ENCODE measurements at places on chromosomes 3 and 15. TPM values are rescaled to one million over a fixed set of nuclear protein-coding genes. Genes with fewer than 3 reads are reported as not detected.

DNA sequence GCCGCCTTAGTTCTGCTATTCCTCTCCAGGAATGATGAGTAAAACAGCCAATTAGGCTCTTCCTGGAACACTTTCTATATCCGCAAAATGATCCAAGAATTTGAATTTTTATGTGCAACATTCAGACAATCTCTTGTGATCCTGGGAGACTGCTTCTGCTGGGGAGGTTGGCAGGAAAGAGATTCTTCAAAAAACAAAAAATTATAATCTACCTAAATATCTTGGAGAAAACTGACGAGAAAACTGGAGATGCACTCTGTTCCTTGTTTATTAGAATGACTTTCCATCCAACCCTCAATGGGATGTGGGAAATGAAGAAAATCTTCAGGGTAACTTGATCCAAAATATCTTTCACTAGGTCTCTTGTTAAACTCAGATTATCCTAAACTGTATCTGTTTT, 346.3 kb upstream of the UBE2E2 start:
- H3K36me3 ChIP-seq = no peaks in the 10 kb centered on the region
- no peaks in the 10 kb centered on the region for H3K27me3 ChIP-seq
- H3K4me1 ChIP-seq = no peaks in the 10 kb centered on the region
- DNase-seq = no peak

DNA sequence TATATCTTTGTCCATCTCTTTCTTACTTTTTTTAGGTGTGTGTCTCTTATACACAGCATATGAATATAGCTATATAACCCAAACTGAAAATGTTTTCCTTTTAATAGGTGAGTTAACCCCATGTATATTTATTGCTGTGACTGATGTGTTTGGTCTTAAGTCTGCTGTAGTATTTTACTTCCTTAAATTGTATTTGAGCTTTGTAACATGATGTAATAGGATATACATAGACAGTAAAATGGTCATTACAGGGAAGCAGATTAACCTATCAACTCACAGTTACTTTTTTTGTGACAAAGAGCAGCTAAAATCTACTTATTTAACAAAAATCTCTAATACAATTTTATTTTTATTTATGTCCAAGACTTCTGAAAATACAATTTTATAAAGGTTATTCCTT, 51.8 kb upstream of the CDAN1 start:
- no peaks in the 10 kb centered on the region for H3K36me3 ChIP-seq
- H3K4me3 ChIP-seq = no peak overlapping the region
- no peak for DNase-seq
- H3K4me1 ChIP-seq = no peaks in the 10 kb centered on the region
- no peaks in the 10 kb centered on the region for H3K27me3 ChIP-seq

DNA sequence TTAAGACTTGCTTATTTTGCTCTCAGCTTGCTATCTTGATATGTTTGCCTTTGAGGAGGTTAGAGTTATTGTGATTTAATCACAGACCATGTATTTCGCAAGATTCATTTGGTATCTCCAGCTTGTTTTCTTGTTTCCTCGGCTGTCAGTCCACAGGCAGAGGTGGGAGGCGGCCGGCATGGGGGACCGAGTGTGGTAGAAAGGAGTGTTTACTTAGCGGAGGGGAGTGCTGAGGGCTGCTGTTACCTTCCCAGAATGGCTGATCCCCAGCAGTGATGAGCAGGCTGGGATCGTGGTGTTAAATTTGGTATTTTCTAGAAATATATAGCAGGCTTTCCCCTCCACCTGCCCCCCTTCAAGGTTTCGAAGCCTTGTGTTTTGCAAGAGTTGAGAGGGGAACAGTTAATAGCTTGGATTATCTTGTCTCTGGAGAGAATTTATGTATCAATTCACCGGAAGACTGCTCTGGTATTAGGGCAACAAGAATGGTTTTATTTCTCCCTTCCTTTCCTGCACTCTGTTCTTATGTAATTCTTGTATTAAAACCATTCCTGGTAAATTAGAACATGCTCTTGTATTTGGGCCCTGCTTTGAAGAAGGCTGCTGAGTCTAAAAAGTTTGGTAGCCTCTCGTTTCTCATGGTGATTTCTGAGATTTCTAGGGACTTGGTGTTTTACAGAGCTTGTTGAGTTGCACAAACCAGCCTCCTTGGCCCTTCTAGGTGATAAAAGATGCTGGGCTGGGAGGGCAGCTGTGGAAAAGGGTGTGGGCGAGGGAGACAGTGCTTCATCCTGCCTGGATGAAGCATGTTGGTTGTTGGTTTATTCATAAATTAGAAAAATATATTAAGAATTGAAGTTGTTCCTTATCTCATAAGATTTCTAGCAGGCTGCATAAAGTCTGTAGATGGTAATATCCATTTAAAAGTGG, 151.4 kb downstream of the IGF1R start:
- peaks cover 70% of the 10 kb centered on the region for H3K4me1 ChIP-seq
- no peaks in the 10 kb centered on the region for H3K36me3 ChIP-seq
- no peak for DNase-seq

GRCh38 chr3:16913264-16913580, 28.5 kb downstream of the PLCL2 start:
- no peak overlapping the region for H3K4me3 ChIP-seq
- DNase-seq = no peak
- no peaks in the 10 kb centered on the region for H3K27me3 ChIP-seq

GRCh38 chr3:51568996-51569395, 30.5 kb downstream of the RAD54L2 start:
- DNase-seq = no peak
- peaks cover 15% of the 10 kb centered on the region for H3K4me1 ChIP-seq
- peaks cover 14% of the 10 kb centered on the region for H3K36me3 ChIP-seq
- H3K27me3 ChIP-seq = no peaks in the 10 kb centered on the region
- no peak overlapping the region for H3K27ac ChIP-seq

DNA sequence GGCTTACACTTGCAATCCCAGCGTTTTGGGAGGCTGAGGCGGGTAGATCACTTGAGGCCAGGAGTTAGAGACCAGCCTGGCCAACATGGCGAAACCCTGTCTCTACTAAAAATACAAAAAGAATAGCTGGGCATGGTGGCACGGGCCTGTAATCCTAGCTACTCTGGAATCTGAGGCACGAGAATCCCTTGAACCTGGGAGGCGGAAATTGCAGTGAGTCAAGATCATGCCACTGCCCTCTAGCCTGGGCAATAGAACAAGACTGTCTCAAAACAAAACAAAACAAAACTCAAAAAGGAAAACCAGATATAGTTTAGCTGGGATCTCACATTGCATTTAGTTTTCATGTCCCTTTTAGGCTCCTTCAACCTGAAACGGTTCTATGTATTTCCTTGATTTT, 2.9 kb upstream of the USP50 start:
- no peaks in the 10 kb centered on the region for H3K4me1 ChIP-seq
- H3K4me3 ChIP-seq = no peak overlapping the region
- no peak for DNase-seq
- H3K27ac ChIP-seq = no peak overlapping the region
- no peaks in the 10 kb centered on the region for H3K27me3 ChIP-seq

DNA sequence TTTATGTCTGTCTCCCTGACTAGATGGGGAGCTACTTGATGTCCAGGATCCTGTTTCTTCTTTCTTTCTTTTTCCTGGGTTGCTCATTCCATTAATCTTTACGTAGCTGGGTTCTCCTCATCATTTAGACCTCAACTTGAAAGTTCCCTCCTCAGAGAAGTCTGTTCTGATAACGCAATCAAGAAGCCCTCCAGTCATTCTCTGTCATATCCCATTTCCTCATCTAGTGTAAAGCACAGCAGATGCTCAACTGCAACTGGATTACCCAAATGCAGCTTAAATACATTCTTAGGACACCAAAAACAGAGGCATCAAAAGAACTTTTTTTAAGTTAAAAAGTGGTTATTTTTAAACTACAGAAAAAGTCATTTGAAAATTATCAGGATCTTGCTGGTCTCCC, 51.7 kb upstream of the ST3GAL6 start:
- no peaks in the 10 kb centered on the region for H3K36me3 ChIP-seq
- no peak for DNase-seq
- no peak overlapping the region for H3K4me3 ChIP-seq
- no peaks in the 10 kb centered on the region for H3K4me1 ChIP-seq

GRCh38 chr3:171772427-171773056, 37.7 kb downstream of the PLD1 start:
- H3K36me3 ChIP-seq = no peaks in the 10 kb centered on the region
- H3K27ac ChIP-seq = no peak overlapping the region
- H3K27me3 ChIP-seq = no peaks in the 10 kb centered on the region
- peaks cover 56% of the 10 kb centered on the region for H3K4me1 ChIP-seq
- H3K4me3 ChIP-seq = no peak overlapping the region

The TRH gene
- total RNA-seq = not detected

The UBAP1L gene
- 5.0 TPM for total RNA-seq

DNA sequence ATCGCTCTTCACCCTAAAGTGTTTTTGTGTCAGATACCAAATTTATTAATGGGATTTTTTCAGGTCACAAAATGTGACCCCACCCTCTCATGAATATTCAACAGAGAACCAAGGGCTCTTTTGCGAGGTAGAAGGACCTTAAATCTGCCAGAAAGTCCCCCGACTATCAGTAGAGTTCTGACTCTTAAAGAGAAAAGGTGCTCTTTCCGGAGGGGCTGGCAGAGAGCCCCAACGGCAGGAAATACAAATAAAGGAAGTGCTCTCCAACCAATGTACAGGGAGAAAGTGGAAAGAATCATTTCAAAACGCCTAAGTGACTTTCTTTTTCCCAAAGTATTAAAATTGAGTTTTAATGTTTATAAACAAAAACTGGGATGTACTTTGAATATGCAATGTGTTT, 517.2 kb downstream of the FOXP1 start:
- no peak overlapping the region for H3K4me3 ChIP-seq
- no peaks in the 10 kb centered on the region for H3K36me3 ChIP-seq
- no peaks in the 10 kb centered on the region for H3K27me3 ChIP-seq
- H3K4me1 ChIP-seq = peaks cover 84% of the 10 kb centered on the region
- H3K27ac ChIP-seq = peak overlapping the region; percentile 91

The LRRC49 gene
- total RNA-seq = 3.6 TPM

GRCh38 chr3:64184621-64185020, 40.6 kb downstream of the PRICKLE2 start:
- H3K27ac ChIP-seq = no peak overlapping the region
- no peaks in the 10 kb centered on the region for H3K36me3 ChIP-seq
- no peaks in the 10 kb centered on the region for H3K4me1 ChIP-seq
- H3K4me3 ChIP-seq = no peak overlapping the region
- no peak for DNase-seq
- H3K27me3 ChIP-seq = no peaks in the 10 kb centered on the region

DNA sequence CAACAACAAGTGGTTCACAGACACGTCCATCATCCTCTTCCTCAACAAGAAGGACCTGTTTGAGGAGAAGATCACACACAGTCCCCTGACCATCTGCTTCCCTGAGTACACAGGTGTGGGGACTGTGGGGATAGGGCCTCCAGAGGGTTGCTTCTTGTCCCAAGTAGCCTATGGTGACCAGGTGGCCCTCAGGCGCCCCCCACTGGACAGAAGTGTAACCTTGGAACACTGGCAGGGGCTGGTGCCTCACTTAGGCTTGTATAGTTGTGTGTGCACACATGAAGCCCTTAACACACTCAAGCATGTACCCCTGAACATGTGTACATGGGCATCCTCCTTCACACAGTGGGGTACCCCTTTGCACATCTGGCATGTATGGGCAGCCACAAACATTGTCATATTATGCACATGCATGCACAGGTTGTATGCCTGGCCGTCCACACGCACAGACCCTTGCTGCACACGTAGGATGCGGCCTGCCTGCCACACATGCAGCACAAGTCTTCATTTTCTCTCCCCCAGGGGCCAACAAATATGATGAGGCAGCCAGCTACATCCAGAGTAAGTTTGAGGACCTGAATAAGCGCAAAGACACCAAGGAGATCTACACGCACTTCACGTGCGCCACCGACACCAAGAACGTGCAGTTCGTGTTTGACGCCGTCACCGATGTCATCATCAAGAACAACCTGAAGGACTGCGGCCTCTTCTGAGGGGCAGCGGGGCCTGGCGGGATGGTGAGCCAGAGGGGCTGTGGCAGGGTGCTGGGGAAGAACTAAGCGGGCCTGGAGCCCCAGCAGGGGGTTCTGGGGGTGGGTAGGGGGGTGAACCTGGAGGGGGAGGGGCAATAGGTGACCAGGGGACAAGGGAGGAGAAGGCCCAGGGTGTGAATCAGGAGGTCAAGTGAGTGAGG, 11.7 kb upstream of the SEMA3B start:
- peaks cover 63% of the 10 kb centered on the region for H3K36me3 ChIP-seq
- H3K27ac ChIP-seq = no peak overlapping the region
- H3K27me3 ChIP-seq = no peaks in the 10 kb centered on the region
- DNase-seq = no peak
- no peak overlapping the region for H3K4me3 ChIP-seq
- H3K4me1 ChIP-seq = peaks cover 85% of the 10 kb centered on the region

DNA sequence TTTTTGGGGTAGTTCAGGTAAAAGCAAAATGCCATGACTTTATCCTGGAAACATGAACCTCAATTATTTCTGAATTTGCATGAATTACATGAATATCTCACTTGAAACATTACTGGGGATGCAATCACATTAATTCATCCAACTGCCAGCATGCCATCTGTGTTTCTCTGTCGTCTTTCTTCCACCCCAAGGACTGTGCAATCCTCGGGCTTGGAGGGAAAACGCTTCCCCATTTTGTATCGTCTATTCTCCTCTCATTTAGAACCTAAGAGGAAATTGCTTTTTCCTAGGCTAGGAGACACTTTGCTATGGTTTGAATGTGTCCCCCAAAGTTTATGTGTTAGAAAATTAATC, 109.4 kb downstream of the SQOR start:
- H3K4me3 ChIP-seq = no peak overlapping the region
- no peak for DNase-seq
- no peak overlapping the region for H3K27ac ChIP-seq
- H3K4me1 ChIP-seq = no peaks in the 10 kb centered on the region
- H3K36me3 ChIP-seq = no peaks in the 10 kb centered on the region
- no peaks in the 10 kb centered on the region for H3K27me3 ChIP-seq

- H3K27me3 ChIP-seq = no peaks in the 10 kb centered on the region
- H3K27ac ChIP-seq = no peak overlapping the region
- no peaks in the 10 kb centered on the region for H3K36me3 ChIP-seq
- DNase-seq = no peak
- no peak overlapping the region for H3K4me3 ChIP-seq
These were observed 100.3 kb upstream of the CADPS start for GRCh38 chr3:62975566-62975965.

DNA sequence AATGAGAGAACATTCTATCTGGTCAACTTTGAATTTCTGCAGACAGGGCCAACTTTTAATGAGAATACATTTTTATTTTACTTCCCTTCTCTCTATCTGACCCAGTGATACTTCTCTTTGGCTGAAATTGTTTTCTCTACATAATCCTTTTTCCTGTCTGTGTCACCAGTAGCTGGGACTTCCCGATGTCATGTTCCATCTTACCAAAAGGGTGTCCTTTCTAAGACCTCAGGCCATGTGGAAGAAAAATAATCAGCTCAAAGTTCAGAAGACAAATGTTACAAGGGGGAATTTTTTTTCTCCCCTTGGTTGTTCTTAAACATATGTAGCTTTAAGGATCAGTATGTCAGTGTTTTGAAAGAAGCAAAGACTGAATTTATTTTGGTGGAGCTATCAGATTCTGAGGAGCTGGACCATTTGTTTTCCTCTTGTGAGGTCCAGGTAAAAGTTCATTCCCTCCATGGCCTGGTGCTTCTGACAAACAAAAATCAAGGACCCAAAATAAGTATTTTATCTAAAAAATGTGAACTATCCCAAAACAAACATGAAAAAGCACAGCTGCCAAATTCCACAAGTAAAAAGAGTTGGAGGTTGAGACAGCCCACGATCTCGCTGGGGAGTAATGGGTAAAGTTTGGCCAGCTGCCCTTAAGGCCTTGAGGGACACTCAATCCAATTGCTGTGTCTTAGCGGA, 859.4 kb upstream of the NR2F2 start:
- no peaks in the 10 kb centered on the region for H3K36me3 ChIP-seq
- no peak overlapping the region for H3K4me3 ChIP-seq
- peak overlapping the region; percentile 56 for H3K27ac ChIP-seq
- H3K4me1 ChIP-seq = no peaks in the 10 kb centered on the region

- H3K27ac ChIP-seq = no peak overlapping the region
- peaks cover 32% of the 10 kb centered on the region for H3K4me1 ChIP-seq
- no peaks in the 10 kb centered on the region for H3K27me3 ChIP-seq
- H3K36me3 ChIP-seq = peaks cover 3% of the 10 kb centered on the region
These were observed 4.1 kb downstream of the CCNDBP1 start for GRCh38 chr15:43189296-43189695.
